ENCODE measurements at places on chromosomes 6 and 20.

GRCh38 chr6:110475066-110475653 is 1.3 kb downstream of the SLC22A16 start:
- no peak for DNase-seq

DNA sequence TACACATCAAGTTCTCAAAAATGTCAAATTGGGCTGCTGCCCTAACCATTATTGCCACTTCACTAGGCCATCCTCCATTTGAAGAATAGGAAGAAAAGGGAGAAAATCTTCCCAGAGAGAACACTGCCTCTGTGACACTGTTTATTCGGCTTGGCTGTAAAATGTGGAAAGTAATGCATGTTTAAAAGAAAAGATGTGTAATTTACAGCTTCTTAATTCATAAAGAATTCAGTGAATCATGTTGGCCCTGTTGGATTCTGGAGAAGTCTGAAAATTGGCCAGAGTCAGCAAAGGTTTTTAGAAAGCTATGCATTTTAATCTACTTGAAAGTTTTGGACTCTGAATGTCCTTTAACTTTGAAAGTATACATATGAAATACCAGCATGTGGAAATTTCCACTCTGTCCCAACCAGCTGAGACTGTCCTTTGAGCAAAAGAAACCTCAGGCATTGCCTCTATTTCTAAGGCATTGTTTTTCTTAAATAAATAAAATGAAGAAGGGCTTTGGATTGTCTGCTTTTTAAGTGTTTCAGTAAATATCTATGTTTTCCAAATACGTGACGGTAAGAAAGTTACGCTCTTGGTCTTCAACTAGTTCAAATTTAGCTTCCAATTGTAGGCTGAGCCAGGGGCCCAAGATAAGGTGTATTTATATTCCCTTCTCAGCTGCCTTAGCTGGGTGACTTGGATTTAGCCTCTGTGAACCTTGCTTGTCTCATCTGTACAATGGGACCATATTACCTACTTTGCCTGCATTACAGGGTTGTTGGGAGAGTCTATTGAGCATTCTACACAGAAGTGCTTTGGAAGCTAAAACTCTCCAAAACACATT is 222.2 kb downstream of the UST start:
- DNase-seq, result no peak

- DNase-seq, result peak; percentile 3
Measured at GRCh38 chr6:128731249-128732165, 151.4 kb upstream of the LAMA2 start.

- no peak for DNase-seq
Measured at GRCh38 chr20:63942969-63943807, 13.0 kb downstream of the UCKL1 start.

DNA sequence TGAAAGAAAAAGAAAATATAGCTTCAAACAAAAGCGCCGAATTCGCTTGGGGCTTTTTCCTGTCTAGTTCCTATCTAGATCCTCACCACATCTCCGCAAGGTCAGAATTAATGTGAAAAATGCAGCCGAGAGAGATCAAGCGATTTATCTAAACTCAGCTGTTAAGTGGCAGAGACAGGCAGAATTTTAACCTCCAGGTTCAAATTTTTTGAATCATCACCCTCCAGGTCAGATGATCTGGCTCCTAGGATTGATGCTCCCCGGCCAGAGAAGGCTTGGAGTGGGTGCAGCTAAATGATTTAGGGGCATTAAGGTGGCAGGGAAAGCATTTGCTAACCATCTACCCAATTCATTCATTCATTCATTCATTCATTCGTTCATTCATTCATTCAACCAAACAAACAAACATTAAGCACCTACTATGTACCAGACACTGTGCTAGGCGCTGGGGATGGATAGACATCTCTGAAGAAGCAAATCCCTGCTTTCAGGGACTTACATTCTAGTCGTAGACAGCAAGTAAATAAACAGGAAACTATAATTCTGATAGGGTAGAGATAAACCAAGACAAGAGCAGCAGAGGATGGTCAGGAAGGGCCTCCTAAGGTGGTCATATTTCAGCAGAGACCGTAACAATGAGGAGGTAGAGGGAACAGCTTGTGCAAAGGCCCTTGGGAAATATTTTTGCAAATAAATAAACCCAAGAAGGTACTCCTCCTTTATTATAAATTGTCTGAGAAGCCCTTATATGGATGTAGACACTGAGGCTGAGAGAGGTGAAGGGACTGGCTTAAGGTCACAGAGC is 672 bp upstream of the UBE2V1 start:
- no peak for DNase-seq

DNA sequence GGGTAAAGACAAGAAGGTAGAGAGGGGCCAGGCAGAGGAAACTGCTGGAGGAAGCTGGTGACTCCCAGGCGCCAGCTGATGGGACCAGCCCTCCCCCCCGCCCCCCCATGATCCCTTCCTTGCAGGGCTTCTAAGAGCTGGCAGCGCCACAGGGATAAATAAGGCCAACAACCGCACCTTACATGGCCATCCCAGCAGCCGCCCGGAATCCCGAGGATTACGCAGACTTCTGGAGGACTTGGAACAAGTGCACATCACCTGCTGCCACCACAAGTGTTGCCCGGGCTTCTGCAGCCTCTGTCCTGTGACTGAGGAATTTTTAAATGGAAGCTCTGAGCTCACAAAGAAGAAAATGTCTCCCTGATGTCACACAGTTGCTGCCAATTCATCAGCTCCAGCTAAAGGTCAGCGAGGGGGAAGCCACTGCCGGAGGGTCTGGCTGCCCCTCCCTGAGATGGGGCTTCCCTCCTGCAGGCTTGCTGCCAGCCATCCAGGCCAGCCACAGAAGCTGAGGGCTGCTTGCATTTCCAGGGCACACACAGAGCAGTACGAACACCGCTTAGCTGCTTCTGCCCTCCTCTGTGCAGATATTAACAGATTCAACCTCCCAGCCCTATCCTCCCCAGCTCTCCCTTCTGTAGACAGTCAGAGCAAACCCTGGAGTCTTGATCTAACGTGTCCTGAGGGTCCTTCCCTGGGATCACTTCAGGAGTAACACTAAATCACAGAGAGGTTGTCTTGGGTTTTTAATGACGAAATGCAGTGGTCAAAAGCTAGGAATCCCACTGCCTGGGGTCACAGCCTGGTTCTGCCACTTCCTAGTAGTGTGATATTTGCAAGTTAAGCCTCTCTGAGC is 38.6 kb upstream of the PIM1 start:
- no peak for DNase-seq

DNA sequence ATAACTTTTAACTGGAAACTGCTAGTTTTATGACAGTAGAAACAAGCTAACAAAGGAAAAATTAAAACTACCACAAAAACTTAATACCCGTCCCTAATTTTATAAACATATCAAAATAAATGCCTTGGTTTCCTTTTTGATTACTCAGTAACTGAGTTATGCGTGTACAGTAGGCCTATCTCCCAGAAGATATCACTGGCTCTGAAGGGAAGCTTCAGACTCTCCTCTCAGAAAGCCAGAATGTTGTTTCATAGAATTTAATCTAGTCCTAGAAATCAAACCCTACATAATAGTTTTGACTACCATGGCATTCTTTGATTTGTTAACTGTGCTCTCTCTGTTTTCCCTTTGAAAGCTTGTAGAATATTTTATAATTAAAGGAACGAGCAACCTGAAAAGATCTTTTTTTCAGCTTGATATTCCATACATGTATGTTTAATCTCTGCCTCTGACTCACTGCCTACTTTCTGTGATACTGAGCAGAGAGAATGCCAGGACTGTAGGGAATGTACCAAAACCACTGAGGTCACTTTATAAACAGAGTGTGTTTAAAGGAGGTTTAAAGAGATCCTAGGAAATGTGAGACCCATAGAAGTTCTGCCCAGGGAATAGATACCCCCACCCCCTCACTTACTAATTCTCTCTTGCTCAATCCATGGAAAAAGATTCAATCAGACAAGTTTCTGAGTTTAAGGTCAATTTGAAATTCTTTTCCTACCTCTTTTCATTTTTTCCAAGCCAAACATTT is 311.5 kb downstream of the HDGFL1 start:
- DNase-seq, result no peak

DNA sequence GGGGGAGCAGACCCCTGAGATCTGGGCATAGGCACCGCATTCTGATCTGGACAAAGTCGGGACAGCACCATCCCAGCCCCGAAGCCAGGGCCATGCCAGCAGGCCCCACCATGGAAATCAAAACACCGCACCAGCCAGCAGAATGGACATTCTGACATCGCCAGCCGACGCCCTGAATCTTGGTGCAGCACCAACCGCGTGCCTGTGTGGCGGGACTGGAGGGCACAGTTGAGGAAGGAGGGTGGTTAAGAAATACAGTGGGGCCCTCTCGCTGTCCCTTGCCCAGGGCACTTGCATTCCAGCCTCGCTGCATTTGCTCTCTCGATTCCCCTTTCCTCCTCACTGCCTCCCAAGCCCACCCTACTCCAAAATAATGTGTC is 2.0 kb downstream of the NNAT start:
- no peak for DNase-seq

GRCh38 chr6:163941624-163941976 is 527.1 kb downstream of the QKI start:
- no peak for DNase-seq

DNA sequence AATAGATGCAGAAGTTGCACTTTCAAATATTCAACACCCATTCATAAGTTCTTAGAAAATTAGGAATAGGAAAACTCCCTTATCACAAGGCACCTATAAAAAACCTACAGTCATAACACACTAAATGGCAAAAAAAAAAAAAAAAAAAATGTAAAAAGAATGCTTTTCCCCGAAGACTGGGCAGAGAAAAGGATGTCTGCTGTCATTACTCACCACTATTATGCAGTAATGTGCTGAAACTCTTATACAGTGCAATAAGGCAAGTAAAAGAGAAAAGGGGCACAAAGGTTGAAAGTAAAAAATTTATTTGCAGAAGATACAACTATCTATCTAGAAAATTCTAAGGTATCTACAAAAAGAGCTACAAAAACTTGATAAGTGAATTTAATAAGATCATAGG is 607.8 kb upstream of the ARID1B start:
- no peak for DNase-seq

GRCh38 chr6:106519460-106520394 is 109.6 kb downstream of the RTN4IP1 start:
- peak; percentile 90 for DNase-seq

DNA sequence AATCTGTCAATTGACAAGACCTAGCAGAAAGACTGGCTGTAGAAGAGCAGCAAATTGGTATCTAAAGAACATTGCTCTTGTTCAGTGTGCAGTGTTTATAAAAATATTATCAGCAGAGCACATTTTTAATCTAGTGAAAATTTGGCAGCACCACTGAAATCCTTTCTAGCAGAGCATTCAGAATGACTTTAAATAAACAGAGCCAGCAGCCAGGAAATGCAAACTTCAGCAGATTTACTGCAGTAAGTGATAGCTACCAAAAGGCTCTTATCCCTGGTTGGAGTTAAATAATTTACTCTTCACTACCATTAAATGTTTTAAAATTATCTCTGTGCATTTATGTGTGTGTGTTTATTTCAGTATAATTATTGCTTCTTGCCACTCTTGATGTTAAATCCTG is 590.9 kb upstream of the CITED2 start:
- DNase-seq, result no peak

- DNase-seq, result no peak
Measured at GRCh38 chr6:20350215-20350614, 51.5 kb upstream of the E2F3 start.

DNA sequence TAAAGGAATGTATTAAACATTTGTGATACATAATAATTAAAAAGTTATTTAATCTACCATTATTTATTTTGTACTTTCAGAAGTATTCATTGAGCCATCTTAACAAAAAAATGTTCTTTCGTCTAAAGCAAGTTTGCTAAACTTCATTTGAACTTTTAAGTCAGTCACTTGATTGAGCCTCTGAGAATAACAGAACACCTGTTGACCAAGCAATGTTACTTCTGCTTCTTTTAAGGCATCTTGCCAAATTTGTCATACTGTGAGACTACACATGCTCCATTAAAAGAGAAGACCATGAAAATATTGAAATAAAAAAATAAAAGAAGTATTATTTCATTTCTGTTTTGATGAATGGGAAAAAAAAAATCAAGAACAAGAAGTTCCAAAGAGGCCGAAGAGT is 141.8 kb upstream of the BMP5 start:
- no peak for DNase-seq

GRCh38 chr20:34988191-34988540 is 32.5 kb downstream of the MYH7B start:
- DNase-seq, result no peak

DNA sequence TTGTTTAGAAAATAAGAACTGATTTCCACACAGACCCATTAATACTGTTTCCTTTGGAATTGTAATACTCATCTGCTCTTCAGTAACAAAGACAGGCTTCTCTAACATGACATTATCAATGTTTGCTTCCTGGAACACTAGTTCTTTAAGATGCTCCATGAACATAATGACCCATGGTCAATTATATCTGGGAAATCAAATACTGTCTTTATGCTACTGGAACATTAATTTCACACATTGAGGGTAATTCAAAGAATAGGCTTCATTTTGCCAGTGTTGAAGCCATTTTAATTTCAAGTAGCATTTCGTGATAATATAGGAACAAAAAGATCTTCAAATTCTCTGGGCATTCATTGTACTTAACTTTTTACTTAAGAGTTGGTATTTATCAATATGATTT is 80.9 kb downstream of the OPN5 start:
- no peak for DNase-seq

DNA sequence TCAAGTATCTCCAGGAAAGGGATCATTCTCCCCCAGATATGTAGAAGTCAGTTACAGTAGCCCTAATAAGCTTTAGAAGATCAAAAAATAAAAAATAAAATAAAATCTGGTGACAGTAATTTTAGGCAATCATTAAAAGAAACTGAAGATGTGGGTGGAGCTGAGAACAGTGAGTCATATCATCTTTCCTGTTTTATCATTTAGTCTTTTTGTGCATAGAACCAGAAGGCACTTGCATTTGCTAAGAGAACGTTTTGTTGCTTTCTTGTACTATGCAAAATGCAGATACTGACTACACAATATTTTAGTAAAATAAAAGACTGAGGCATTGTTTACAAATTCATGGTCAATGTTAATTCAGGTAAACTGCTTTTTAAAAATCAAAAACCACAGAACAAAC is 497.4 kb upstream of the EPHA7 start:
- DNase-seq, result no peak

GRCh38 chr6:33207552-33208090 is 679 bp upstream of the RING1 start:
- DNase-seq, result no peak

GRCh38 chr6:45377043-45377553 is 636 bp downstream of the SUPT3H start:
- no peak for DNase-seq

- no peak for DNase-seq
Measured at GRCh38 chr6:155381673-155382337, 67.5 kb upstream of the TFB1M start.

DNA sequence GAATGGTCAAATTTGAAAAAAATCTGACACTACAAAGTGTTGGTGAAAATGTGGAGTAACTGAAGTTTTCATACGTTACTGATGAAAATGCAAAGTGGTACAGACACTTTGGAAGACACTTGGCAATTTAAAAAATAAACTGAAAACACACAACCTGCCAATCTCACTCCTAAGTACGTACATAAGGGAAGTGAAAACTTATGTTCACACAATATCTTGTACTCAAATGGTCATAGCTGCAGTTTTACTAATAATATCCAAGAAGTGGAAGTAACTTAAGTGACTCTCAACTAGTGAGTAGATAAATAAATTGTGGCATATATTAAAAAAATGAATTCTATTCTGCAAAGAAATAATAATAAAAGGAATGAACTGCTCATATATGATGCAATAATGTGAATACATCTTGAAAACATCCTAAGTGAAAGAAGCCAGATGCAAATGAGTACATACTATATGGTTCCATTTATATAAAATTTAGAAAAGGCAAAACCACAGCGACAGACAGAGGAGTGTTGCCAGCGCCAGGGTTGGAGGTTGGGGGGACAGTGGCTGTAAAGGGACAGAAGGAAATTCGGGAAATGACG is 198.2 kb downstream of the ERMARD start:
- DNase-seq, result no peak

Data from CD4-positive, alpha-beta T cell treated with Interleukin-2 at 100 ng/mL for 4 hours (primary cell).